ENCODE measurements at places on chromosomes 12 and 14. TPM values are rescaled to one million over a fixed set of nuclear protein-coding genes. Genes with fewer than 3 reads are reported as not detected.

The ABCD2 gene
- total RNA-seq: 3.0 TPM

GRCh38 chr14:100994756-100995330 lies 91.3 kb upstream of the RTL1 start:
- no peak for DNase-seq

GRCh38 chr12:20624718-20625117 lies 70.4 kb upstream of the SLCO1C1 start:
- DNase-seq: no peak

GRCh38 chr12:104360157-104360556 lies 56.6 kb downstream of the EID3 start:
- no peak for DNase-seq

The PPM1H gene
- total RNA-seq: 4.0 TPM

The CCDC88C gene
- 2.6 TPM for total RNA-seq

DNA sequence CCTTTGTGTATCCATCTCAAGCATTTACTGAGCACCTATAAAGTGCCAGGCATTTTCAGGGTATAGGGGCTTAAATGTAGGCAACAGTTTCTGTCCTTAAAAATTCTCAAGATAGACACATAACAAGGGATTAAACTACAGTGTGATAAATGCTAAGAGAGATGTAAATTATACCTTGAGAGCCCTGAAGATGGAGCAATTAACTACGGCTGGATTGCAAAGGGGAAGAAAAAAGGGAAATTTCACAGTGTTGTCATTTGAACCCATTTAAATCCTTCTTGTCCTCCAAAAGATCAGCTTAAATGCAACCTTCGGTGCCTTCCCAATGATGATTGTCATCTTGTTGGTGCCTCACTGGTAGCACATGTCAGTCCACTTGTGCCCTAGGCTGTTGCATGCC lies 11.5 kb upstream of the IL26 start:
- no peak for DNase-seq

DNA sequence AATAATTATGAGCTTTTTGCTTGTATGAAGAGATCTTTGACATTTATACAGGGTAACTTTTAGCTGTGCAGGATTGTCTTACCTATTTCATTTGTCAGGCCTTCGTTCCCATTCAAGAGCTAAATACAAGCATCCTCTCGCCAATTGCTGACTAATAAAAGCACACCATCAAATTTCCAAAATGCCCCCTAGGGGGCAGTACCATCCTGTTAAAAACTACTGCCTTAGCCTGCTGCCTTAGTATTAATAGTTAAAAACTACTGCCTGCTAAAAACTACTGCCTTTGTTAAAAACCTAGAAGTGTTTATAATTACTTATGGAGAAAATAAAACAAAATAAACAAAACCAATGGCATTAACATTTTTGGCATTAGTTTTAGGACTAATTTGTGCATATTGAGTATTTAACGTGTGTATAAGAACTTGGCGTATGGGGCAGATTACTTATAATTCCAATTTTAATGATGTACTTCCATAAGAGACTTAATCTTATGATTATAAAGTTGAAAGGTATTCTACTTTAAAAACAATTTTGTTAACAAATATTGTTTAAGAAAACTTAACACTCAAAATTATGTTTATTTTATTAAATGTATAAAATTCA lies 3.0 kb upstream of the IFI27L2 start:
- DNase-seq: no peak

The IGFBP6 gene
- 42.3 TPM for total RNA-seq

The TEX52 gene
- total RNA-seq: not detected

GRCh38 chr14:90263748-90264449 lies 7.5 kb downstream of the PSMC1 start:
- DNase-seq: no peak

- peak; percentile 50 for DNase-seq
Observed at GRCh38 chr14:100534528-100535286, 52.5 kb downstream of the BEGAIN start.

The CRACR2A gene
- total RNA-seq: 2.3 TPM

The A2ML1 gene
- not detected for total RNA-seq

DNA sequence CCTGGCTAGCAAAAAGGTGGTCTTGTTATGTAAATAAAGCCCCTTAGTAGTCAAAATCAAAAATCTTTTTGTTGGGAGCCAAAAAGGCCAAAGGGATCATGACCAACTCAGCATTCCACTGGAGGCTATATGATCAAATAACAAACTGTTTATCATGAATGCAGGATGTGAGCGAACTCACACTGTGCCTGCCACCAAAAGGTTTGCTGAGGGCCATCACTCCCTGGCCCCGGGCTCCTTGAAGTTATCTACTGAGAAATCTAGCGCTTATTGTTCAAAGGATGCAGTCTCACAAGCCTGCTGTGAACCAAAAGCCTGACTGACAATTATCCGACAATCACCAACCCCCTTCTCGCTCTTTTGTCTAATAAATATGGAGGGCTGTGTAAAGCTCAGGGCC lies 107.2 kb upstream of the DDHD1 start:
- DNase-seq: no peak

DNA sequence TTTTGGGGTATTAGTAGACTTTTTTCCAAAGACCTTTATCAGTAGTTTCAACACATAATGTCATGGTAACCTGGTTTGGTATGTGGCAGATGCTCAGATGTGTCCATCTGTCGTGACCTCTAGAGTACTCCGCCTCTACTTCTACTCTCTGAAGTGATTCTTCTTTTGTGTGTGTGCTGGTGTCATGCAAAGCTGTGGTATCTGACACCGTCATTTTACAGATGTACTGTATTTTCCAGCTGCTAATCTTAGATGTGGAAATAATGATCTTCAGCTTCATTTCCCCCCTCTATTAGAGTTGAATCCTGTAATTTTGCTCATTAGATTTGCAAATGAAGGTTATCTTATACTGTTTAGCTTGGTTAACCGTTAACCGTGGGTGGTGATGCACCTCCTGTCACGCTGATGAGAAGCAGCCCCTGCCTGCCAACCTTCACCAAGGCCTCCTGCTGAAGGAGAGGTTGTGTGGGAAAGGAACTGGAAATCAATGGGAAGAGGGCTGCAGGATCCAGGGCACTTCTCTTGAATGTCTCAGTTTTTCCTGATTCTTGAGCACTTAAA lies 222.4 kb upstream of the AMIGO2 start:
- DNase-seq: no peak

The HOXC12 gene
- total RNA-seq: not detected

DNA sequence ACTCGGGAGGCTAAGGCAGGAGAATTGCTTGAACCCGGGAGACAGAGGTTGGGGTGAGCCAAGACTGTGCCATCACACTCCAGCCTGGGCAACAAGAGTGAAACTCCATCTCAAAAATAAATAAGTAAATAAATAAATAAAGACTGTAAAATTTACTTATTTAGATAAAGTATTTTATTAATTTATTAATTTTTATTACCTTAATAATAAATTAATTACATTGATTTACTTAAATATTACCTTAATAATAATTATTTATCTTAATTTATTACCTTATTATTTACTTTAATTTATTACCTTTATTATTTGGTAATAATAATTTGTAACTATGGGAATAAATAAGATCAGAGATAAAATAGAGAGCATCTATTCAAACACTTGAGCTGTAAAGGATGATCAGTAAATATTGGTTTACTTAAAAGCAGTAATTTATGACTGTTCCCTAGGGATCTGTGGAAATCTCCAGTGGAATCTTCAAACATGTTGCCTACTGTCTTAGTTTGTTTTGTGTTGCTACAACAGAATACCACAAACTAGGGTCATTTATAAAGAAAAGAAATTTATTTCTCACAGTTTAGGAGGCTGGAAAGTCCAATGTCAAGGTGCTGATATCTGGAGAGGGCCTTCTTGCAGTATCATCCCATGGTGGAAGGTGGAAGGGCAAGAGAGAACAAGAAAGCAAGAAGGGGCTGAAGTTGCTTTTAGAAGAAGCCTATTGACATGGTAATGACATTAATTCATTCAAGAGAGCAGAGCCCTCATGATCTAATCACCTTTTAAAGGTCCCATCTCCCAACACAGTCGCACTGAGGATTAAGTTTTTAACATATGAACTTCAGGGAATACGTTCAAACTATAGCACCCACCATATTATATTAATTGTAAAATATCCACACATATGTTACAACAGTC lies 37.1 kb downstream of the SOCS2 start:
- DNase-seq: no peak

- no peak for DNase-seq
Observed at GRCh38 chr14:56211084-56211483, 92.9 kb downstream of the PELI2 start.

GRCh38 chr12:116881325-116881876 lies at the start of gene HRK:
TSS of gene HRK (minus strand) at chr12:116881441. CDS start at chr12:116881307, 134 bp downstream.
- no peak for DNase-seq

DNA sequence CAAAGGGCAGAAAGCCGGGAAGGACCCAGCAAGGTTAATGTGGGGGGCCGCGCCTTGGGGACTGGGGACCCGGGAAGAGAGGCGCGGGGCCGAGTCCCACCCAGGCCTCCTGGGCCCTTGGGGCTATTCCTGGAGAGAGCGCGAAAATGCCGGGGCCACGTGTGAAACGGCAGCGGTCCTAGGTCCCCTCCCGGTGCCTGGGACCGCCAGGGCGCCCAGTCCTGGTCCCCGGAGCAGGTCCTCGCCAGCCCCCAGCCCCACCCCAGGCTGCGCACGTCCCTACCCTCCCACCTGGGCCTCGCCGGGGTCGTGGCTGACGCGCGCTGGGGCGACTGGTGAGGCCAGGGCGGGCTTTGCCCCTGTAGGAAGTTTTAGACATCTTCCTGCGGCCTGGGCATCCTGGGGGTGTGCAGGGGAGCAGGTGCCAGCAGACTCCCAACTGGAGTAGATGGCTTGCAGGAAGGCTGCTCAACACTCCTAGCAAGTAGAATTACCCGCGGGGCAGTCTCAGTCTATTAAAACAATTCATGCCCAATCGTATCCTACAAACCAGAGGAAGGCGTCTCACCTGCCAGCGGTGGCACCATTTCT lies 708 bp downstream of the FAR2 start:
- DNase-seq: peak; percentile 77

GRCh38 chr12:123076604-123077297 lies 74.1 kb downstream of the PITPNM2 start:
- DNase-seq: no peak

The SSPN gene
- total RNA-seq: 118 TPM

The LUM gene
- total RNA-seq: 130 TPM

DNA sequence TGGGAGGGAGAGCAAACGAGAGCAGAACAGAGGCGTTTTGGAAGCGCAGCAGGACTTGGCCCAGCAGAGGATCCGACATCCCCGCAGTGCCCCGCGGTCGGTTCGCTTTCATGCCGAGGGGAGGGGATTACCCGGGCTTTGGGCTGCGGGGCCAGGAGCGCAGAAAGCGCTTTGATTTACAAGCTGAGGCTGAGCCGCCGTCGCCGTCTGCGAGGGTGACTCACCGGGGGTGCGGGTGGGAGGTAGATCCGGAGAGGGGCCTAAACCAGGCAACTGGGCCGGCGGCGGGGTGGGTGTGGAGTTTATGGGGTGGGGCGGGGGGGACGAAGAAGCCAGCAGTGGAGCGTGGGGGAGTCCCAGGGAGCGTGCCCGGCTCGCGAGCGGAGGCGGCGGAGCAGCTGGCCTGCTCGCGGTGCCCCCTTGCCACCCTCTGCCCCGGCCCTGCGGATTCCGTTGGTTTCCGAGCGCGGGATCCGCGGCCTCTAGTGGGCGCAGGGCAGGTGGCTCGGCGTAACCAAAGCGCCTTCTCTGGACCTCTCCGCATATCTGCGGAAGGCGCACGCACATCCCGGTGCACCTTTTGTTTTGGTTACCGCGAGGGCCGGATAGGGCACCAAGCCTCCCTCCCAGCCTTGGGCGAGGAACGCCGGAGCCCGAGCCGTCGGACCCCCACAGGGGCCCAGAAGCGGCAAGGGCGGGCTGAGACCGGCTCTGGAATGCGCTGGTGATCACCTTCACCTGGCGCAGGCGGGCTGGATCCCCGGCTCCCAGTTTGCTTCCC lies 2.6 kb downstream of the SIX4 start:
- no peak for DNase-seq

GRCh38 chr14:101774814-101775213 lies 13.3 kb downstream of the PPP2R5C start:
- DNase-seq: no peak

The AMN gene
- not detected for total RNA-seq

The MYO1H gene
- not detected for total RNA-seq

The OAS1 gene
- 4.0 TPM for total RNA-seq

- no peak for DNase-seq
Observed at GRCh38 chr14:49545071-49545470, 41.1 kb downstream of the RPS29 start.

The EGLN3 gene
- 326 TPM for total RNA-seq

The COX8C gene
- 0.67 TPM for total RNA-seq

The CLEC1B gene
- total RNA-seq: not detected

DNA sequence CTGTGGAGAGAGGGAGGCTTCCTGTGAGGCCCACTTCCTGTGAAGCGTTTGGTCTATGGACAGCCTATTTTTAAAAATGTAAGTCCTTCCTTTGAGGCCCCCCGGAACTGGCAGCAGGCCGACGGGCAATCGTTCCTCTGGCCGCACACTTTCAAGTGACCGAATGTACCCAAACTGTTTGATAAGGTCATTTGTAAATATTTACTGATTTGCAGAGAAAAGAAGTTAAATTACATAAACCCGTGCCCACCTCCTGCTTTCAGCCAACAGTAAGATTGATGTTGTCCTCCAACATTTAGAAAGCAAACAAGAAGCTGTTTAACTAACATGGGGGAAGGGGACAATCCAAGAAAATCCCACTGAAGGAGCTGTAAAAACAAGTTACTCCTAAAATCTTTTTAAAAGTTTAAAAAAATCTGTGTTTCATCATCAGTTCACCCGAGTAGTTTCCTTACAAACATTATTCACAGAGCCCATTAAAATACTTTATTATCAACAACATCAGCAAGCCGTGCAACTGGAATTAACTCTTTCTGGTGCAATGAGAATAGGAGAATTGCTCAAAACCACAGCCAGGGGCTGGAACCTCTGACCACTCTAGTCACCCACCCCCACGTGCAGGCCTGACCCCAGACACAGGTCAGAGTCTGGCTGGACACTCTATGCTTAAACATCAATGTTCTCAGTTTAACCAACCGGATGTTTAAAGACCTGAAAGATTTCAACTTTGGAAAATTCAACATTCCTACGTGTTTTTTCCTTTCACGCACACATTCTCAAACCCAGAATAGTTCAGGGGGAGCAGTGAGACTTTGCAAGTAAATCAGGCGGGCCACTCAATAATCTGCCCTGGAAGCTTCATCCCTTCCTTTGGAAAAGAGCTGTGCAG lies 65.3 kb downstream of the FOXN3 start:
- DNase-seq: no peak

The KCNH5 gene
- total RNA-seq: not detected

GRCh38 chr12:3032770-3033538 lies 44.2 kb upstream of the TSPAN9 start:
- no peak for DNase-seq

DNA sequence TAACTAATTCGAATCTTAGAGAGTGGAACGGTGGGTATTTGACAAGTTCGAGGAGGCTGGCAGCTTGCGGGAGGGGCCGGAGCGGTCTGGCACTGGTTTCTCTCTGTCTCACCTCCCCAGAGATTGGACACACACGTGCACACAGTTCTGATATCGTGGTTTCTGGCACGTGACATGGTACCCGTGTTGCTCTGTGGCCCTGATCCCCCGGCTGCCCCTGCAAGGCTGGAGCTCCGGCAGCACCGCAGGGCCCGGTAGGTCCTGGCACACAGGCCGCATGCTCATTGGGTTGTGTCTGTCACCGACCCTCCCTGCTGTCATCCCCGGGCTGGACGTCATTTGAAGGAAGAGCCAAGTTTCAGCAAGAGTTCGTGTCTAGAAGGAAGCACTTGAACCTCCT lies 82.7 kb downstream of the PPP2R5C start:
- peak; percentile 78 for DNase-seq

GRCh38 chr14:65920996-65921395 lies 508.5 kb downstream of the FUT8 start:
- no peak for DNase-seq
